ENCODE measurements at places on chromosomes 16 and 17. TPM values are rescaled to one million over a fixed set of nuclear protein-coding genes. Genes with fewer than 3 reads are reported as not detected.
A peak's percentile ranks its signal among the peaks of the same experiment; 100 is the strongest.

DNA sequence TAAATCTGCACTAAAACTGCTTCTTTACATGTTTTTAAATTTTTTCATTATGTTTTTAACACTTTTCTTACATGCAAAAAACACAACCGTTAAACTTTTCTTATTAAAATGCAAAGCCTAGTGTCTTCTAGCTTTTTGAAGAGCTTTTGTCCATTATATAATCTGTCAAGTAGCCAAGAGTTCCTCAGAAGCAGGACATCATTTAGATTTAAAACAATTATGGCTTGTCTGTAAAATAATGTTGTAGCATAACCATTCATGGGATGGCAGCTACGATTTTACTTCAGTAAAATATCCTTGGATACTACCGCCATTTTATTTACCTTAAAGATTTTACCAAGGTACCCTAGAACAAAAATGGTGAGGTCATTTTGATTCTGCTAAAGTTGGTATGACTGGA is 2.8 kb downstream of the OMG start:
- DNase-seq, result no peak

DNA sequence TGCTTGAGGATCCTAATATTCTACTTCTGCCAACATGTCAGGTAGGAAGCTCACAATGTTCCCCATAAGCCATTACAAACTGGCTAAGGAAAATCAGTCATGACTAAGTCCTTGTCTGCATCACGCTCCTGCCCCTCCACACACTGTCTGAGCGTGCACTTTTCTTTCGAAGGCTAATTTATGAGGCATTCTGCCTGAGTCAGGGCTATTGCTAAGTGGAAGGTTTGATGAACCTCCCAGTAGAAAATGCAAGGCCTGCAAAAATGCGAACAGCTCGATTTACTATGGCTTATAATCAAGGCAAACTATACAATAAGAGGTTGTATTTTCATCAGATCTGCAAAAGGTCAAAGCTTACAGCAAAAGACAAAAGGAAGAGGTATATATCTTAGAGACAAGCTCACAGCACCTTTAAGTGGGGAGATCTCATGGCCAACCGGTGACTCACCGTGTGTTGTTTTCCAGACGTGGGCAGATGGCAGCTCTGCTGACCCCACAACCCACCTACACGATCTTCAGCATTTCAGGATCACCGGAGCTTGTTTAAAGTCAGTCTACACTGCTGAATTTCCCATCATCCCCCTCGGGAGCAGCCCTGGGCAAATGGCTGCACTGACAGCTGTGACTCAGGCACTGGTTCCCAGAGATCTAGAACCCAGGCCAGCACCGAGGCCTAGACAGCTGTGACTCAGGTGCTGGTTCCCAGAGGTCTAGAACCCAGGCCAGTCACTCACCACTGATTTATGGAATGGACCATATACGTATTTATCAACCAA is 26.1 kb downstream of the MEAK7 start:
- no peak for DNase-seq

DNA sequence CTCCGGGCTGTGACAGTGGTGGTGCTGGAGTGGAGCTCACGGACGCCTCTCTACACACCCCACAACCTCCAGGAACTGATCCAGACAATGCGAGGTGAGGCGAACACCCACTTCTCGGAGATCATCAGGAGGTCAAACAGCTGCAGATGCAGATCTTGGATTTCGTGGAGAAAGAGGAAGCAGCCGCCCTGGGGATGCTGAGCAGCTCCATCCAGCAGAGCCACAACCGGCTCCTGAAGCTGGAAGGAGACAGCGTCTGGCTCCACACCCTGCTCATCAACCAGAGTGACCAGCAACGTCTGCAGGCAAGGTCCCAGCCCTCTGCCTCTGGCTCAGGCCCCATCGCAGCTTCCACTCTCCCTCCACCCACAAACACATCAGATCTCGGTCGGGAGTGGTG is 13.2 kb upstream of the SLC16A5 start:
- no peak for DNase-seq

- no peak for DNase-seq
Observed at GRCh38 chr16:9115277-9115676, 23.8 kb downstream of the HAPSTR1 start.

The MT1A gene
- total RNA-seq, result 1.3 TPM

- no peak for DNase-seq
Observed at GRCh38 chr17:50697663-50698272, 9.9 kb downstream of the ANKRD40 start.

- no peak for DNase-seq
Observed at GRCh38 chr17:8393470-8394231, 4.0 kb downstream of the RNF222 start.

GRCh38 chr17:49521088-49521450 is 26.0 kb downstream of the NGFR start:
- no peak for DNase-seq

DNA sequence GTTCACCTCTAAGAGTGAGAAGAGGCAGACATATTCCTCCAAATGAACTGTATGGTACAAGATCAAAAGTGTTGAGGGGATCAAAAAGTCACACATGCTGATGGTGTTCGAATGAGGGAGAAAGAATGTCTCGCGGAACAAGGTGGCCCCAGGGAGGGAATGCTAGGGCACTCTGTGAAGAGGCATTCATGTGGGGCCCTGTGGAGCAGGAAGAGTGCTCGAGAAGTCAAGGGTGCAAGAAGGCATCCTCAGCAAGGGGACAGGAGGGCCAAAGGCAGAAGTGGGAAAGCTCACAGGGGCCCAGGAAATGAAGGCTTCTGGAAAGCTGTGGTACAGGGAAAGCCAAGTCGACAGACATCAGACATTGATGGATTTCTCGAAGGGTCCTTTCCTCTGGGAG is 6.1 kb upstream of the MYH3 start:
- no peak for DNase-seq

DNA sequence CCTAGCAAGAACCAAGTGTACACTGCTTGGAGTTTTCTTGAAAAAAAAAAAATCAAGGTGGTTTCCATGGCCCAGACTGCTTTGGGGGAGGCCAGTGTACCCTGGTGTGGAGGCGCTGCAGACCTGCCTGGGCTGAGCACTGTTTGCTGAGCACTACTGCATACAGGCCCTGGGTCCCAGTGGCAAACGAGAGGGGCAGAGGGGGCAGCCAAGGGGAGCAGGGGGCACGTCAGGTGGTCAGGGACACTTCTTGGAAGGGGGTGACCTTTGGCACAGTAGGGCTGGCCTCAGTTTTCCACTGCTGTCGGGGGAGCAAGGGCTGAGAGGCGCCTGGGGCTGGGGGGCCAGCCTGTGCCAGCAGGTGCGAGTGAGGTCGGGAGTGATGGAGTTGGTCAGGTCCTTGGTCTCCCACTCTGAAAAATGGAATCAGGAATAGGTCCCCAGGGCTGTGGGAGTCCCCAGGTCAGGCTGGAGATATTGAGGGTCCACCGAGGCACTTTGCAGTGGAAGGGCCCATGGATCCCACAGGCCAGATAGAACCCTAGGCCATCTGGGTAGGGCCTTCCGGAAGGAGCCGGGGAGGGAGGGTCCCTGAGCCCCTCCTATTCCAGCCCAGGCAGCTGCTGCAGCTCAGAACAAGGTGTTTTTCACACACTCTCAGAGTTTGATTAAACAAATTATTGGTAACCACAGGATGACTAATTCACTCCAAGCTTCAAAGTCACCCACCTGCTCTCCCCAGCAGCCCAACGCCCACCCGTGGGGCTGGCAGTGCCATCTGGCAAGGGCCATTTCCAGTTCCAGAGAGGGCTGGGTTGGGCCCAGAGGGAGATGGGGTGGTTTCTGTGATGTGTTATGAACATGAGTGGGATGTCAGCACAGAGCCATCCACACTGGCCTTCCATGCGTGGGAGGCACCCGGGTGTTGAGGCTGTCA is 3.5 kb downstream of the ZFPM1 start:
- DNase-seq, result no peak

- no peak for DNase-seq
Observed at GRCh38 chr16:86211800-86212199, 298.5 kb upstream of the FOXF1 start.

The RHBDL3 gene
- 2.0 TPM for total RNA-seq

The RAMP2 gene
- total RNA-seq, result 4.4 TPM

GRCh38 chr17:3730881-3731429 is 7.3 kb downstream of the HASPIN start:
- no peak for DNase-seq

GRCh38 chr17:56699186-56699894 is 105.8 kb downstream of the NOG start:
- no peak for DNase-seq

The FSCN2 gene
- 3.0 TPM for total RNA-seq

The KRT222 gene
- 0.57 TPM for total RNA-seq

The HOXB6 gene
- 3.2 TPM for total RNA-seq

- DNase-seq, result no peak
Observed at GRCh38 chr17:10226930-10227695, 28.7 kb upstream of the GAS7 start.

- no peak for DNase-seq
Observed at GRCh38 chr16:87661561-87661960, 59.3 kb downstream of the JPH3 start.

- DNase-seq, result no peak
Observed at GRCh38 chr17:39813631-39814030, 50.5 kb downstream of the IKZF3 start.

- DNase-seq, result no peak
Observed at GRCh38 chr17:29787995-29788394, 142.0 kb downstream of the SSH2 start.

DNA sequence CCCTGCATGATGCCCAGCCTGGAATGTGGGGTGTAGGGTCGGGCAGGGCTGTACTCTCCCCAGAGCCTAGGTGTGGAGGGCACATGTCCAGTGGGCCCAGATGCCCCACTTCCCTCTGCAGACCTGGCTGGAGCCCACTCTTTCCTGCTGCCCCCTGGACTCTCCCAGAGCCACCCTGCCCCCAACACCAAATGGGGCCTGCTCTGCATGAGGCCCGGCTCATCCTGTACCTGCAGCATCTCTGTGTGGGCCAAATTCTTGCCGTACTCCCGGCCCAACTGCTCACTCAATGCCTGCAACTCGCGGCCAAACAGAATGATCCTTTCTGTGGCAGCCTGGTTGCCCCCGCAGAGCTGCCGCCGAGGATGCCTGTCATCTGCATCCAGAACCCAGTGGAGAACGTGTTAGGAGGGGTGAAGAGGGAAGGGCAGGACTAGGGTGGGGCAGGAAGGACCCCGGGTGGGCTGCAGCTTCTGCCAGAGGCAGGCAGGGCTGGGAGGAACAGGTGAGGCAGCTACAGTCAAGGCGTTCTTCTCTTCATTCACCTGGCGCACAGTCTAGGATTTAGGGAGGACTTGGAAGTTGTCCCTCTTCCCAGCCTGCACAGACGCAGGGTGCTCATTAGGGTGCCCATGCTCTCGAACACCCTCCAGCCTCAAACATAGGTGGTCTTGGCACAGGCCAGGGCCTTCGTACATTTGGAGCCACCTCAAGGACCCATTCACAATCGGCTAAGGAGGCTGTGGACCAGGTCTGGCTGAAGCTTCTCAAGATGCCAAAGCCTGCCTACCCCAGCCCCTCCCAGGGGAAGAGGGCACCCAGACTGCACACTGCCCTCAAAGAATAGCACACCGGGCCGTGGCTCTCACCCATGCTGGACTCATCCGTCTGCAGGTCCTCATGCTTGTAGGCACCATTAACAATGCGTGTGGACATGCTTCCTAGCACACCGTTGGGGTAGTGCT is 8.7 kb upstream of the GFOD2 start:
- no peak for DNase-seq

The ASGR1 gene
- total RNA-seq, result 0.78 TPM

- no peak for DNase-seq
Observed at GRCh38 chr17:71472809-71473789, 647.7 kb upstream of the SOX9 start.

GRCh38 chr16:714558-715476 is at the start of gene METRN:
Gene METRN (plus strand): TSS chr16:715118. CDS start chr16:715290, 172 bp downstream.
- peak; percentile 91 for DNase-seq

The EVI2A gene
- 4.0 TPM for total RNA-seq

GRCh38 chr17:49548051-49548505 is 27.6 kb upstream of the NXPH3 start:
- DNase-seq, result no peak

The SLC43A2 gene
- 8.8 TPM for total RNA-seq

DNA sequence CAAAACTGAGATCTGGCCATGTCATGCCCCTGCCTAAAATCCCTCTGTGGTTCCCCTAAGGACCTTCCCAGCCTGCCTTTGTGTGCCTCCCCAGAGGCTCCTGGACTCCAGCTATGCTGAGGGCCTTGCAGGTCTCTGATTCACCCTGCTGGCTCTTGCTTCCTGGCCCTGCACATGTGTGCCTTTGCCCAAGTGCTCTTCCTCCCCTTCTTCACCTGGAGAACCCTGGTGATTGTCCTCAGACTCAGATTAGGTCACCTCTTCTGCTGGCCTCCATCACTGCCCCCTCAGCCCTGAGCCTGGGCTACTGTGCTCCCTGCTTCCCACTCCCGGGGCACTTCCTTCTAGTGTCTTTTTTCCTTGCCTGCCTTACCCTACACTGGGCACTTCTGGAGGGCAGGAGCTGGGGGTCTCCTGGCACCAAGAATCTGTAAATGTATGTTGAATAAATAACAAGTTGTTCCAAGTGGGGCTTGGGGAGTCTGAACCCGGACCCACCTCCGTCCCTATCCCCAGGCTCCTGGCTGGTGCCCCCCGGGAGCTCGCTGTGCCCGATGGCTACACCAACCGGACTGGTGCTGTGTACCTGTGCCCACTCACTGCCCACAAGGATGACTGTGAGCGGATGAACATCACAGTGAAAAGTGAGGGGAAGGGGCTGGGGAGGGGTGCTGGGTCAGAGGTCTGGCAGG is 7.8 kb downstream of the ITGA3 start:
- no peak for DNase-seq

DNA sequence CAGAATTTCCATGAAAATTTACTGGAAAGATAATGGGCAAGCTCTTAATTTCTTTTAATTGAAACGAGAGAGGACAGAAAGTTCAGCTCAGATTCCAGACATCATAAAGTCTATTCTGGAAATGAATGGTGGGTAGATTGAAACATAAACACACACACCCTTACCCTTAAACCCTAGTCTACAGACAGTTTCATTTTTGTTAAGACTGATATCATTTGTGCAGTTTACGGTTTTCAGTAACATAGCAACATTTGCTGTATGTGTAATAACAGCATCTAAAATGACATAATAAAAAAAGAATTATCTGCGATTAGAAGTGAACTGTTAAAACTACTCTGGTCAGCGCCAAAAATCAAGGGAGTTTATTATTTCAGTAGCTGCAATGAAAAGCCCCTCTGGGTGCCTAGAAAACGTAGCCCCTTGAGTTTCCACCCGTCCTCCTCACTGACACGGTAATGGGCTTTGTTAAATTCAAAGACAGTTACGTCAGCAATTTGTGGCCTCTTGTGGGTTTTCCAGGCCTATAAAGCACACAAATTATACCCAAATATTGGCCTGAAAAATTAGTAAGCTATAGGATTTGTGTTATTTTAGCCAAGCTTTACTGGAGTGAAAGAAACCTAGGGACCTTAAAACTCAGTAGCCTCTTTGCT is 520.6 kb upstream of the SOX9 start:
- DNase-seq, result no peak
